ENCODE measurements at places on chromosomes 13 and 19.

- no peak for DNase-seq
These were observed 8.3 kb downstream of the LCP1 start for GRCh38 chr13:46173656-46174055.

GRCh38 chr13:74068471-74068870 lies 65.7 kb downstream of the KLF12 start:
- no peak for DNase-seq

- no peak for DNase-seq
These were observed 217.5 kb downstream of the ABCC4 start for GRCh38 chr13:95083758-95084157.

DNA sequence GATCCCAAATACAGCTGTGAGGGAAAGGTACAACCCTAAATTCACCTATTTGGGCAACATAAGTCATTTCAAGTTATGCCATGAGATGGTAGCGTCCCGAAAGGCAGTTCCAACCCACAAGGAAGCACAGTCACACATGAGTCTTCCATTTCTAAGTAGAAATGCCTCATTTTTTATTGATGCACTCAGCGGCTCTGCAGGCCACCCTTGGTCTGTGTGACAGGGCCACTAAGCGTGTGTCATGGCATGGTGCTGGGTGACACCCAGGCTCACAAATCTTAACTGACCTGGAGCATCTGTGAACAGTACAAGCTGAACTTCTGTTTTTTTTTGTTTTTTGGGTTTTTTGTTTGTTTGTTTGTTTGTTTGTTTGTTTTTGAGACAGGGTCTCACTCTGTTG lies 15.1 kb downstream of the RAB20 start:
- DNase-seq, result no peak

DNA sequence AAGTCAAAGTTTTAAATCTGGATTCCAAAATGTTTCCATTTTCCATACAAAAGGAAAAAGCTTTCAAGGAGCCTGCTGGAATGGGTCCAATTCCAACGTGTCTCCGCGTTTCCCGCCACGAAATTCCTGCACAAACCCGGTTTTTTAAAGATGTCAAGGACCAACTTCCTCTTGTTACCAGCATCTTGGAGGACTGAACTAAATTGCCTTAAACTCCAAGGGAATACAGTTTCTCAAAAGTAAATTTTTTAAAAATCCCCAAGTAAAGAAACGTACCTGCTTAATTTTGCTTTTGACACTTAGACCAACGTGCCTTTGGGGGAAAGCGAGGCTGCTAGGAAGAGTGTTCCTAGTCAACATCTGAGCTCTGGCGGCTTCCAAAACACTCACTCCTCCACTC lies 12.3 kb upstream of the SOX1 start:
- no peak for DNase-seq
